Osteocyte (in vitro differentiated cells): ENCODE measurements at places on chromosomes 3 and 15. TPM values are rescaled to one million over a fixed set of nuclear protein-coding genes. Genes with fewer than 3 reads are reported as not detected.

SLC28A1 gene
- not detected in 2 replicates for total RNA-seq

RHCG gene
- not detected in 2 replicates for total RNA-seq

PDZRN3 gene
- 34.1 and 35.1 TPM in 2 replicates for total RNA-seq

SNX22 gene
- 0.24 and 0.31 TPM in 2 replicates for total RNA-seq

SAXO2 gene
- 1.4 and 2.0 TPM in 2 replicates for total RNA-seq

CHRNA5 gene
- 0.55 and 1.1 TPM in 2 replicates for total RNA-seq

GRK7 gene
- total RNA-seq, result not detected in 2 replicates

ALDH1A2 gene
- 0.48 and 0.78 TPM in 2 replicates for total RNA-seq

ARGFX gene
- total RNA-seq, result not detected in 2 replicates

GOLGA6A gene
- total RNA-seq, result 0.21 TPM in 1 of 2 replicates, not detected in the other

CCDC39 gene
- total RNA-seq, result not detected in 2 replicates

SUCNR1 gene
- not detected in 2 replicates for total RNA-seq

HTR3E gene
- total RNA-seq, result not detected in 2 replicates

UPK1B gene
- total RNA-seq, result 0.24 TPM in 1 of 2 replicates, not detected in the other
